Activated CD4-positive, alpha-beta T cell treated with anti-CD3 and anti-CD28 coated beads, Interleukin-2, amount 50 U/mL, for 24 hours (primary cell): ENCODE measurements at places on chromosomes 16 and 17.

DNA sequence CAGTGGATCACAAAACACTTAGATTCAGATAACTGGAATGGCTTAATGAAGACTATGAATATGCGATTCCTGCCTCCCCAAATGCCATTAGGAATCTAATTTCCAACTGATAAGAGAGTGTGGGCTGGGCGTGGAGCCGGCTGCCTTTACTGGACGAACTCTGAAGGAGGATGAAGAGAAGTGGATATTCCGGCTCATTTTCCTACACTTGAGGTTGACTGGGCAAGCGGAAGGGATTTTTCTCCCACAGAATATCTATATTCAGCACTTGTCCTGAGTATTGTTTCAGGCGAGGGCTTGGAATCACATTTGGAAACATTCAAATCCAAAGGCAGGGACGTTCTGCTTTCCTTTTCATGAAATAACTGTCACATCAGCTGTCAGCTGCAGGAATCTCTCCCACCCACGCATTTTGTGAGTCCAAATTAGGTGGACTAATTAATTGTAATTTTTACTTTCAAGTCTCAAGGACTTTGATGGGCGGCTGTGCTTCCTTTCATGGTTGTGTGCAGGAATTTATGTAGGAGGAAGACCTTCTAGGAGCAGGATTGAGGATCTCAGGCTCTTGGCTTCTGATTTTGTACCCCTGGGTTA, 138.5 kb downstream of the PITPNC1 start:
- no peak for DNase-seq

DNA sequence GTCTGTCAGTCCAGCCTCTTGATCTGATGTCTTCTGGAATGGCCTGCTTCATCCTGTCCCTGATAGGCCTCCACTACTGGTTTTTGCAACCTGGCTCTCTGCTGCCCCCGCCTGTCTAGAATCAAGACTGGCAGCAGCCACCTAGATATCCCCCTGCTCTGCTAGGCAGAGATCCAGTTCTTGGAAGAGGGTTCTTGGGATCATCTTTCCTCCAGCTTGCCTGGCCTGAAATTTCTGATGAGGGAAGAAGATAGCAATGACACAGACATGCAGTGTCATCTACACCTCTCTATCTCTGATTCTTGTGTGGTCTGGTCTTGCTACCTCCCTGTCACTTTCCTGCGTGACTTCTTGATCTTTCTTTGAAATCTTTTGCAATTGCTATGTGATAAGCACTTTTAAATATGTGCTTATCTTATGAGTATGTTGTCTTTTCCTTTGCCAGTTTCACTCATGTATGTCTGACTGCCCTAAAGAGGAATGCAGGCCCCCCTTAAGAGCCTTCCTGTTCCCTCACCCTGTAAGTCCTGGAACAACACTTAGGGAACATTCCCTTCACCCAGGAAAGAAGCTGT, 20.3 kb upstream of the NFATC3 start:
- peak; percentile 58 for DNase-seq

DNA sequence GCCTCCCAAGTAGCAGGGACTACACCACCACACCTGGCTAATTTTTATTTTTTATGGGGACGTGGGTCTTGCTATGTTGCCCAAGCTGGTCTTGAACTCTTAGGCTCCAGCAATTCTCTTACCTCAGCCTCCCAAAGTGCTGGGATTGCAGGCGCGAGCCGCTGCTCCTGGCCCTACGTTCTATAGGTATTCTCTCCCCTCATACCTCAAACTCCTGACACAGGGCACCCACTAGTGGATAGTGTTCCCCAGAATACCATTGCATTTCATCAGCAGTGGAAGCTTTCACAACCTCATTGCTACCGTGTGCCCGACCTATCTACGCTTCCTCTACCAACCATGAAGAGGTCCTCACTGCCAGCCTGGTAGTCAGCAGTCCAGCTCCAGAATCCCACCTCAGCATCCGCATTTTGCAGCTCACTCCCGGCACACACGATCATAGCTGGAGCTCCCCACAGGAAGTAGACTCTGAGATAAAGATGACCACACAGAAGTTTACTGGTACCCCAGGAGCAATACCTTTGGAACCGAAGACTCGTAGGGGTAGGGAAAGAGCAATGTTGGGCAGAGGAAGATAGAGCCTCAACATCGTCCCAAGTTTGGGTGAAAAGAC, 9.3 kb downstream of the CTRB2 start:
- DNase-seq = no peak

DNA sequence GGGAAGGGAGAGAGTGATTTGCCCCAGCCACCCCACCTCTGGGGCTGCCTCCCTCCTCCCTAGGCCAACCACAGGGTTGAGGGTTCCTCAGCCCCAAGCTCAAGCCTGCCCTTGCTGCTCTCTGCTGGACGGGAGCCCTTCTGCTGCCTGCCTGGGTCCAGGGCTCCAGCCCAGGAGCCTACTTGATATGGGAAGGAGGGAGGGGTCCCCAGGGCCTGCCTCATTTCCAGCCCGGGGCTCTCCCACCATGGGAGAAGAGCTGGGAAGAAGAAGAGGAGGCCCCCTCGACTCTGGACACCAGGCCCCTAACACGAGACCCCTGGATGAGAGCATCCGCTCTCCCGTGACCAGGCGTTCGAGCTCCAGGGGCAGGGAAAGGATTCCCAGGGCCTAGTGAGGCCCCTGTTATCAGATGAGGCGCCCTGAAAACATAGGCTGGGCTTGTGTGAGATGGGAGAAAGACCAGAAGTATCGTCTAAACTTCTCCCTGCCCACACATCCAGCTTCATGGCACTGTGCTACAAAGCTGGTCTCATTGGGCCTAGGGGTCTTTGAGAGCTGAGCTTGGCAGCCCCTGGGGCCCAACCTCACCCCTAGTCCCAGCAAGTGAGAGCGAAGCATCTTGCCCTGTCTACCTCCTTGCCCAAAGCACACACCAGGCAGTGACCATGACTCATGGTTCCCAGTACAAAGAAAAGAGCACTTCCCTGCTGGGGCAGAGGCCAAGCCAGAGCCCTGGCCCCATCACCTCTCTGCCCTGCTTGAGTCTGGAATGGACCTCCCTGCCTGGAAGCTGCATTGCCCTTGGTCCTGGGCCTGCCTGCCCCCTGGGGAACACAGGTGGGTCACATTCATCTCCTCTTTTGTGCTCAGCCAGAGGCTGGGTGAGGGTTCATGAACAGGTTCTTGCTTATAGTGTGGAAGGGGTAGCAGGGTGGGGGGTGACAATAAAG, 987 bp downstream of the SLC16A5 start:
- DNase-seq = no peak

DNA sequence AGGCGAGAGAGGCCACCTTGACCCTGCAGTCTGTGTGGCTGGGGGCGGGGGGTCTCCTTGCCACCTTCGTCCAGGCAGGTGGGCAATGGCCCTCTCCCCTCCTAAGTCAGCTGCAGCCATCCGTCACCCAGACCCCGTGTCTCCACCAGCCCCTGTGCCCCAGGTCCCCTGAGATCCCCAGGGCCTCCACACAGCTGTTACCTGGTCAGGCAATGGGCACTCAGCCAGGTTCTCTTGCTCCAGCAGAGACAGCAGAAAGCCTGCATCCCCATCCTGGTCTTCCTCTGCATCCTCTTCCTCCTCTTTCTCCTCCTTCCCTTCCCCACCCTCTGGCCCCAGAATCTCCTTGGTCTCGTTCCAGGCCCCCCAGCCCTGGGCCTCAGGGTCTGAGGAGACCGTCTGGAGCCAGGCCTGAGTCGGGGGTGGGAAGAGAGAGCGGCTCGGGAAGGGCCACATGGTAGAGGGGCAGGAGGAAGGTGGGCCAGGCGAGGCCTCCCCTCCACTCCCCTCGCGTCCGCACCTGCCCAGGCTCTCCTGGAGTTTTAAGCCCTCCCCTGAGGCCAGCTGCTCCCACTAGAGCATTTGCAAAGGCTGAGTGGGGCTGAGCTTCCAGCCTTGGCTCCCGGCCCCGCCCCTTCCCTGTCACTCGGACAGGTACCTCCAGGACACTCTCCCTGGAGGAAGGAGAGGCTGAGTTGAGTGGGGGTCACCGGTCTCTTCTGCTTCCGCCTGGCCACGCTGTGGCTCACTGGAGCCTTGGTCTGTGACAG, at the start of gene PABPN1L:
Gene PABPN1L (minus strand): TSS at position 510 of the 770 bp plus-strand sequence. CDS start 54 bp downstream, at position 456.
- no peak for DNase-seq

GRCh38 chr17:72665852-72666851, 426.3 kb downstream of the SLC39A11 start:
- no peak for DNase-seq
